AG08396 (cell line): ENCODE measurements at places on chromosomes 6 and 20.
A peak's percentile ranks its signal among the peaks of the same experiment; 100 is the strongest.

DNA sequence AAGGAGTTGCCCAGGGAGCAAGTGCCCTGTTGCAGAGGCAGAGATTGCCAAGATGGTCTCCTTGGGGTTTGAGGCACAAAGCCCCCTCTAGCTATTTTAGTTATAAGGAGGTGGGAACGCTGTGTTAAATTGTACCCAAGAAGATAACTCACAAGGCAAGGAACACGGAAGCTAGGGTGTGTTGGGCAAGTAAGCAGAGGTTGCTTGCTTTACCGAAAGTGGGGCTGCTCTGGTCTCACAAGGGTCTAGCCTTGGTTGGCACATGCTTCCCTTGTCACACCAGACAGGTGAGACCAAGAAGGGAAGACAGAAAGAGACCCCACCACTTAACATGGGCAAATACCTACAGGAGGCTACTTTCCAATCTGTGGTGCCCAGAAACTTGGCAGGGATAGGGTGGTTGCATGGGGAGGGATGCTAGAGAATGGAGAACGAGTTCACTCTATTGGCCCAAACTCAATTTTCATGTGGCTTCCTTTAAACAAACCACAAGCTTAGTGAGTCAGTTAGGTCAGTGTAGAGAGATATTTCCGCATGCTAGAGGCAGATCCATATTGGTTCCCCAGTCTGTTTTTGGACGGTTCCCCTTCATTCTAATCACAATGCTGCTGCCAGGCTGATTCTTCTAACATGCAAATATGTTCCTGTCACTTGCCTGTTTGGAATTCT, 42.4 kb downstream of the PLAGL1 start:
- peak; percentile 8 for DNase-seq

DNA sequence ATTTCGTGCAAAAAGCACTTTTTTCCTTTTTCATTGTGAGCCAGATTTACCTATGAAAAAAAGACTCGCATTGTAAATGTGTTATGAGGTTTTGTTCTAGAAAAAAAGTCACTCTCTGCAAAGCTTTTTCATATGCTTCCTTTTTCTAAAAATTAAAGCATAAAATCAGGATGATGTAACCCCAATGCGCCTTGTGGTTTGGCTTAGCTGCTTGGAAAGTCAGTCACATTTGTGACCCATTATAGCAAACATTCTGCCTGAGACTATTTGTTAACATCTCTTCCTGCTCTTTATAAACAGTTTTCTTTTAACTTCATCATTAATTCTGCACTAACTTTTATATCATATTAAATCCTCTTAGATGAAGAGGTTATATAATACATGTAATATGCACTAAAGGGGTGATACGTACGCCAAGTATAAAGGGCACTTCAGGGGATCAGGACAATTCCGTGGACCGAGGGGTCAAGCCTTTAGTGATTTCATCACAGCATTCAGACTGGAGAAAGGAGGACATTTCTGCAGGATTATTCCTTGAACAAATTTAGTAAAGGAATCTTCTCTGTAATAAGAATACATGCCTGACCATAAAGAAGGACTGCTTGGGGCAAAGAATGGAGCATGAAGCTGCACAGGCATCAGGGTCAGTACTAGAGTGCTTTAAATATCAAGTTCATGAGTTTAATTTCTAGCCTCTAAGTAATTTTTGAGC, 48.1 kb upstream of the SMLR1 start:
- DNase-seq = peak; percentile 62

- DNase-seq = no peak
Observed at GRCh38 chr6:74976701-74977100, 229.2 kb downstream of the COL12A1 start.

DNA sequence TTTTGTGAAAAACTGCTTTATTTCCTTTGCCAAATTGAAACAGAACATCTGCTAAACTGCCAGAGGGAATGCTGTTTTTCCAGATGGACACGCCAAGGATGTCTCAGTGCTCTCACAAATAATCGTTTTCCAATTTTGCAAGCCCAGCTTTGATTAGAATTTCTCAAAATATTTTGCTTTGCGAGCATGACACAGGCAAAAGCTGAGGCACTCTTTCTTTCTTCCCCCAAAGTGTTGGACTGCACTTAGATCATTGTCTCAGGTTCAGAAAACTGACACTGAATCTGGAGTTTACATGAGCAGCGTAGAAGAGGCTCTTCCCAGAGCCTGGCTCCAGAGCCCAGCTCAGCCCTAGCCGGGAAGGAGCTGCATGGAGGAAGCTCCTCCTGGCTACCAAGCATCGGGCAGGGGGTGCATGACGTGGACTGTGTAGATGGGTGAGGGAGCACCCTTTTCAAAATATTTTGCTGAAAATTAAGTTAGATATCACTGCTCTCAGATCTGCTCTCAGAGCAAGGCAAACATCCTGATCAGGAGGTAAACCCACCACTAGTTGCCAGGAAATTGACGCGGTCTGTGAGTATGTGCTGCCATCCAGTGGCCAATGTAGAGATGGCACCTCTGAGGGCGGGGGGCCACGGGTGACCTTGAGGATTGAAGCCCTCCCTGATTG, 107.5 kb downstream of the SLC22A3 start:
- DNase-seq = peak; percentile 80

GRCh38 chr6:40392589-40392988, 194.6 kb downstream of the LRFN2 start:
- no peak for DNase-seq

DNA sequence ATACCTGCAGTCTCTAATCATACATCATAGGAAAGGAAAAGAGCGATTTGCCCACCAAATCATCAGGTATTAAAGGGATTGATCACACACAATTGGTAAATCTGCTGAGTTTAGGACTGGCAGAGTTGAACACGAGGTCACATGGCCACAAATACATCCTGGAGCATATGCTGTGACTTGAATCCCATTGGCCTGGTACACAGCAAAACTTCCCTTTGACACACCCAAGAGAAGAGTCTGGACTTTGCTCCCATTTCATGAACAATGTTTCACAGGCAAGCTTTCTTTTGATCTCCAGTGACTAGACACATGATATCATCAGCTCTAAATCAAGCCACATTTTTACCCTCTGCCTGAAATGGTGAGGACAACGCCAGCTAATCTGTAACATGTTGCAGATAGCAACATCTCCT, 117.9 kb downstream of the ISM1 start:
- DNase-seq = no peak

DNA sequence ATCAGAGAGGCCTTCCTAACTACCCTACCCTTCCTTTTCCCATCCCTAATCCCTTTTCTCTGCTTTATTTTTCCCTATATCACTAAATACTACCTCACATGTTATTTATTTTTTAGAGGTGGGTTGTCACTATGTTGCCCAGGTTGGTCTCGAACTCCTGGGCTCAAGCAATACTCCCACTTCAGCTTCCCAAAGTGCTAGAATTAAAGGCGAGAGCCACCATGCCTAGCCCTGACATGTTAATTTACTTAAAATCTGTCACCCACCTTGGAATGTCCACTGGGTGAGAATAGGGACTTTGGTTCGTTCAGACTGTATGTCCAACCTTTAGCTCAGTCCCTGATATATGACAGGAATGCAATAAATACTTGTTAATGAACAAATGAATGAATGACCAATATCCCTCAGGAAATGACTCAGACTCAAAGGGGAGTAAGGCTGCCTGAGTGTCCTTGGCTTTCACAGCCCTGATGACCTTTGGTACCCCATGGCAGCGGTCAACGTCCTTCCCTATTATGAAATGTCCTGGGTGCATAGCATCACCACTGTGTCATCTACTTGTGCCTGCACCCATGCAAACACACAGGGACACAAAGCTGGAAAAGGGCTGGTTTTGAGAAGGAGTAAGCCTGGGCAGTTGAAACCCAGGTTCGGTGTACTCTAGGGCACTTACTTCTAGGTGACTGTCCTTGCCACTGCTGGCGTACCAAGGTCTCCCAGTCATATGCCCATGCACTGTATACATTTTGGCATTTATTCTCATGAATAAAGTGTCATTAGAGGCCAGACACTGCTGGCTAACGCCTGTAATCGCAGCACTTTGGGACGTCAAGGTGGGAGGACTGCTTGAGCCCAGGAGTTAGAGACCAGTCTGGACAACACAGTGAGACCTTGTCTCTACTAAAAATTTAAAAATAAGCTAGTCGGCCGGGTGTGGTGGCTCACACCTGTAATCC, 26.5 kb downstream of the BCL2L1 start:
- DNase-seq = peak; percentile 73

- no peak for DNase-seq
Observed at GRCh38 chr6:12423832-12424231, 133.7 kb downstream of the EDN1 start.

DNA sequence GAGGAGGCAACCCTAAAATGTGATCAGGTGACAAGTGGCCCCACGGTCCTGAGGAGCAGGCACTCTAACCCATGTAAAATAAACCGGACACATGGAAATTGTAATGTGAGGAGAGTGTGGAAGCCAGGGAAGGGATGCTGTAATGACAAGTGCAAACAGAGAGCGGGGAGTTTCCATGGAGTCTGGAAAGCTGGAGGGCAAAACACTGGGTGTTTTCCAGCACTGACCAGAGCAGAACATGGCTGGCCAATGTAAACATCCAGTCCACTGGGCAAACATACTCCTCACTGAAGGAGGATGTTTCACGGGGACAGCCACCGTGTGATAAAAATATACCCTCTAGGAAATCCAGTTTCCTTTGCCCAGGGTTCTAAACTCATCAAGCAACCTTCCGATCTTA, 219.0 kb upstream of the JARID2 start:
- no peak for DNase-seq

GRCh38 chr20:37526238-37526838, 1.3 kb downstream of the BLCAP start:
- DNase-seq = peak; percentile 77

DNA sequence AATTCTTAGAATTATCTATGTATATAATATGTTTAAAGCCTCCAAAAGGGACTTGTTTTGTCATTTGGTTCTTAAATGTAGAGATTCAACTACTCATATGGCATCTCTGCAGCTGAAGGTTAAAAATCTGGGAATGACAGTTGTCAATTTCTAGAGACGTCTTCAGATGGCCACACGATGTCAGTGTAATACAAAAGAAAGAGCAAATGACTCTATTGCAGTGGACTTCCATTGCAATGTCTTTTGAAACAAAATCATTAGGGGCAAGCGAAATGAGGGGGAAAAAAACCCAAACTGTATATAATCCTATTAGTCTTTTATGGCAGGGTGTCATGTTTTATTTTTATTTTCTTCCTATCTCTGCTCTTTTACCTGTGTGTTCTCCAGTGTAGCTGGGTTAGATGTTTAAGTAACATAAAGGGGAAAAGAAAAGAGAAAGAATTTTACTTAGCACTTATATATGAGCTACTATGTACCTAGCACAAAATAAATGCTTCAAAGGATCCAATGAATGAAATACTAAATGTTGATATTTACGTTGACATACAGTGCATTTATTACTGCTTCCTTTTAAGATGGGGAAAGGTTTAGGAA, 26.2 kb downstream of the CCN2 start:
- no peak for DNase-seq

DNA sequence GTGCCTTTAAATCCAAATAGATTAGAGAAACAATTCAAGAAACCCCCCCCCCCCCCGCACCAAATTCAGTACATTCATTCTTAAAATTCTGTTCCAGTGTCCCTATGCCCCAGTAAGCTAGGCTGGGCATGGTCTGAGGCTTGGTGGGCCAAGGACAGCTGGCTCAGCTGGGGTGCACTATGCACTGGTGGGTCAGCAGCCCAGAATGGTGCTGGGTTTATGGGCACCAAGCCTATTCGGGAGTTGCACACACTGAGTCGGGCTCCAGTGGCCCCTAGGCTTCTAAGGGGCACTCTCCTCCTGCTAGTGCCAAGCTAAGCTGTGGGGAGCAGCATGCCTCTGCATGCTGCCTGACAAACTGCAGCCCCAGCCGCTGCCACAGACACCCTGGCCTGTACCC, 20.1 kb upstream of the HLA-B start:
- DNase-seq = no peak

DNA sequence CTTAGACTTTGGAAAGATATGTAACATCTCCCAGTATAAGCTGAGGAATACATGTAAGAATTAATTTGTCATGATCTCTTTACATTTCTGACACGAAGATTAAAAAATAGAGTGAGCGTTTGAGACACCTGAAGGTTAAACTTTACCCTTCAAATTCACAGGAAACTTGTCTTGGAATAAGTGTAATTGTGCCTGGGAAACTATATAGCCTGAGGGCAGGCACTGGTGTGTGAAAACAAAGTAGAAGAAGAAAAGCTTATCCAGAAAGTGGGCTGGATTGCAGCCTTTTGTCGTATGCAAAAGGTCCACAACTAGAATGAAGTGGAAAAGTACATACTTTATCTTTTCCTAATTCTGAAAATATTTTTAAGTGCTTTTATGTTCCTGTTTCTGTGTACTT, 275.7 kb upstream of the TCF21 start:
- no peak for DNase-seq

DNA sequence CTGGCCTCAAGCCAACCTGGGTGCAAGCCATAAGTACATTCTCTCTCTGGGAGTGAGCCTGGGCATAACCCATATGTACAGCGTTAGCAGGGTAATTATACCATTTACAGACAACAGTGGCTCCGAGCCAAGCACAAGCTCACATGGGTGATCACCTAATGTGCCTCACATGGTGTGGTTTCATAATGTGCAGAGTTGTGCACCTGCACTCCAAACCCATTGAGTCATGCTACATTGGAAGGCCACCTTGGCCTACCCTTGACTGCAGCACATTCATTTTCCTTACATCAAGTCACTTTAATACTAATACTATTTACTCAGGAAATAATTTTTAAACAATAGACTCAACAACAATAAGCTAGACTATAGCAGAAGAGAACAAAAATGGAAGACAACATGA, 194.5 kb upstream of the PLN start:
- no peak for DNase-seq

- DNase-seq = no peak
Observed at GRCh38 chr6:27149150-27149549, 98.4 kb upstream of the PRSS16 start.

GRCh38 chr20:33438481-33438880, 5.1 kb downstream of the SNTA1 start:
- no peak for DNase-seq
